Activated CD4-positive, alpha-beta T cell treated with anti-CD3 and anti-CD28 coated beads for 36 hours (primary cell): ENCODE measurements at places on chromosomes 16 and 17. TPM values are rescaled to one million over a fixed set of nuclear protein-coding genes. Genes with fewer than 3 reads are reported as not detected.

Gene RSAD1
- total RNA-seq = 21.5 TPM

DNA sequence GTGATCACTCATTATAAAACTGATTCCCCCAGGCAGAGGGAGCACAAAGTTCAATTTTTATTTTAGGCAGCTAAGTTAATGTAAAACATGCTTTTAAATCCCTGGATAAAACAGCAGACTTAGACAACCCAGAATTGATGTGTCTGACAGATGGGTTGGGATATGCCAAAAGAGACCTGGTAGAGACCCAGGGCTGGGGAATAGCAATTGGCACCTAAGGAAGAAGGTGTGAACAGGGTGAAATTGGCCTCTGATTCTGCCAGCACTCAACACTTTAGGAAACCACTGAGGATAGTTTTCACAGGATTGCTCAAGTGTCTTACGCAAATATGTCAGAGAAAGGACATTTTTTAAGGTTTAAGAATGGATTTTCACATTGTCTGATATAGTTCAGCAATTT lies 938.2 kb upstream of the CDH8 start:
- H3K4me3 ChIP-seq = no peak overlapping the region
- no peaks in the 10 kb centered on the region for H3K27me3 ChIP-seq
- H3K4me1 ChIP-seq = no peaks in the 10 kb centered on the region
- no peak for DNase-seq
- H3K36me3 ChIP-seq = no peaks in the 10 kb centered on the region
- no peak overlapping the region for H3K27ac ChIP-seq

DNA sequence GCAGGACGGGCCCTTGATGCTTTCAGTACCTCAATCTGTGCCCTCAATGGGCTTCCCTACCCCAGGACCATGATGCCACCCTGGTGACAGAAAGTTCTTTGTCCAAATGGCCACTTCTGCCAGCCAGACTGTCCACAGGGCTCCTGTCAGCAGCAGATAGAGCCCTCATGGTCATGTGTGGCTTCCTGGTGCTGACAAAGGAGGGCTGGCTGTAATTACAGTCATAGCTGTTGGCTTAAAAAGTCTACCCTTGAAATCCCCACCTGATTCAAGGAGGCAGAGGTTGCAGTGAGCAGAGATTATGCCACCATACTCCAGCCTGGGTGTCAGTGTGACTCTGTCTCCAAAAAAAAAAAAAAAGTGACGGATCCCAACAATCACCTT lies 3.3 kb downstream of the TRPV2 start:
- H3K4me1 ChIP-seq = peaks cover 53% of the 10 kb centered on the region
- H3K27me3 ChIP-seq = no peaks in the 10 kb centered on the region
- peaks cover 35% of the 10 kb centered on the region for H3K36me3 ChIP-seq
- peak overlapping the region; percentile 62 for H3K4me3 ChIP-seq

- no peak overlapping the region for H3K27ac ChIP-seq
- H3K27me3 ChIP-seq = no peaks in the 10 kb centered on the region
- H3K4me1 ChIP-seq = peaks cover 59% of the 10 kb centered on the region
- DNase-seq = no peak
- H3K36me3 ChIP-seq = peaks cover 33% of the 10 kb centered on the region
These were observed 6.8 kb downstream of the ATXN1L start for GRCh38 chr16:71852561-71852960.

Gene STX1B
- 1.5 TPM for total RNA-seq

DNA sequence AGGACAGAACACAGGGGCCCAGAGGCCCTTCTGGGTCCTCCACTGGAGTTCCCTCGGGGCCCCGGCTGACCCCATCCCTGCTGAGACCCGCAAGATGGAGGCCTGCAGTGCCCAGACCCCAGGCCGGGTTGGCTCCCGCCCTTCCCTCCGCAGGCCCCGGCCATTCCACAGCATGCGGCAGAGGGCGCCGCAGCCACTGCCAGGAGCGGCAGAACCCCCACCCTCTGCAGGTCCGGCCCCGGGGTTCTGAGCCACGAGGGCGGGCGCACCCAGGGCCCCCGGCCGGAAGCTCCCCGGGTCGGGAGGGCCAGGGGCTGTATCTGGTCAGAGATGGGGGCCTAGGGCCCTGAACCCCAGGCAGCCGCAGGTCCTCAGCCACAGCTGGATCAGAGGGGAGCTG lies 2.4 kb upstream of the PERCC1 start:
- no peaks in the 10 kb centered on the region for H3K36me3 ChIP-seq
- H3K4me3 ChIP-seq = no peak overlapping the region
- no peak overlapping the region for H3K27ac ChIP-seq
- H3K27me3 ChIP-seq = no peaks in the 10 kb centered on the region
- DNase-seq = peak; percentile 77
- no peaks in the 10 kb centered on the region for H3K4me1 ChIP-seq

DNA sequence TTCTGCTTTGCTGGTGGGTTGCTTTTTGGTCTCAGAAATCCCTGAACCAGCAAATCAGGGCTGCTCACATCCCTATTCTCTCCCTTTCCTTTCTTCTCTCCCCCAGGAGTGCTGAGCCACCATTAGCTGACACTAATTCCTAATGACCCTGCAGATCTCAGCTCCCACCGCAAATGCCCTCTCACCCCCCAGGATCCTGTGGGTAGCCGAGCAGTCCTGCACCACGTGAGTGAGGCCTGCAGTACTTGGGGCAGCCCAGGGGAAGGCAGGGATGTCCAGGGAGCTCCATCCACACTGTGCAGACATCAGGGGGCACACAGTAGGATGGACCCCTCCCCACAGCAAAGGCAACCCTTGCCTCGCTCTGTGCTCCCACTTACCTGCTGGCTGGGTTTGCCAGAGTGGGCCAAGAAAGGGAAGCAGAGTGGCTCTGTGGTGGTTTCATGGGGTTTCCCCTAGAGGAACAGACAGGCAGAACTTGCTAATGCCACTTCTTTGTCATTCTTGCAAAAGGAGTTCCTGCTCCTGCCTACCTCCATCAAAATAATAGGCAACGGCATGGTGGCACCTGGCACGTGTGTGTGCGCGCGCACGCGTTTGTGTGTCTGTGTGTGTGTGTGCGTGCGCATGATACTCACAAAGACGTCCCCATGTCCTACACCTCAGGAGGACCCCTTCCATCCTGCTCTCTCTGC lies 135.6 kb downstream of the GAS7 start:
- H3K4me3 ChIP-seq = no peak overlapping the region
- peaks cover 7% of the 10 kb centered on the region for H3K4me1 ChIP-seq
- H3K27ac ChIP-seq = no peak overlapping the region
- no peak for DNase-seq
- no peaks in the 10 kb centered on the region for H3K27me3 ChIP-seq

Gene KCNH6
- total RNA-seq = not detected

DNA sequence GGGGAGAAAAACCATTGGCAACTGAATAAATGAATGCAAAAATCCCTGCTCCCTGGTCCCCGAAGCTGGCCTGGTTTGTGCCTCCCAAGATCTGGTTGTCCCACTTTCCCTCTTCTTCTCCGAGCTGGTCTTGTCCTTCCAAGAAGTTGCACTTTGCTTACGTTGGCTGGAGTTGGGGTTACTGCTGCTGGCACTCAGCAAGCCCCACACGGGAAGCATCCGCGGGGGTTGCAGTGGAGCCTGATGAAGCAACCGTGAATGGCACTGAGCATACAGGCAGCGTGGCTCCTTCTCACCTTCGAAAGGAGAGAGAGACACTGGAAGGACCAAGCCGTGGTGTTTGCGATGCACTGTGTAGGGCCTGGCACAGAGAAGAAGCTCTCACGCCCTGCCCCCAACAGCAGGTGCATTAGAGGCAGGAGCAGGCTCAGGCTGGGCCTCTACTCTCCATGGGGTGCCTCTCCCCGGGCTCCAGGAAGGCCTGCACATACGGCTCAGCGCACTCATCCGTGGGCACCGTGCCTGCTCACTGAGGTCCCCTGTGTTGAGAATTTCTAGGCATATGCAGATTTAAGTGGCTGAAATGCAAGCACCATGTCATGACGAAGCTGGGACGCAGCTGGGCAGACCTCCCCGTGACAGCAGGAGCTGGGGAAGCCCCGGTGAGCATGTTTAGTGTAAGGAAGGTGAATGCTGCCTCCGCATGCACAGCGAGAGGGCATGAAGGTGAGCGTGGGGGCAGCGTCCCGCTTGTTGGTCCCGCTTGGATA lies 12.1 kb downstream of the CA5A start:
- no peaks in the 10 kb centered on the region for H3K27me3 ChIP-seq
- no peak overlapping the region for H3K4me3 ChIP-seq
- H3K27ac ChIP-seq = no peak overlapping the region
- H3K36me3 ChIP-seq = no peaks in the 10 kb centered on the region
- no peak for DNase-seq

GRCh38 chr16:89828199-89828869 lies at the start of gene SPIRE2:
TSS of gene SPIRE2 (plus strand) at chr16:89828475. CDS start at chr16:89828551, 76 bp downstream.
- no peaks in the 10 kb centered on the region for H3K36me3 ChIP-seq
- no peak within 1 kb of the TSS for H3K27ac ChIP-seq
- H3K4me1 ChIP-seq = no peaks in the 10 kb centered on the region
- H3K27me3 ChIP-seq = peaks cover 13% of the 10 kb centered on the region

Gene SOX9
- total RNA-seq = not detected
